Activated CD4-positive, alpha-beta T cell treated with anti-CD3 and anti-CD28 coated beads, Interleukin-2, amount 10 ng/mL, durations not matched to agents 7 days and 5 days (primary cell): ENCODE measurements at places on chromosomes 12 and 14. TPM values are rescaled to one million over a fixed set of nuclear protein-coding genes. Genes with fewer than 3 reads are reported as not detected.

PTPRB gene
- total RNA-seq, result not detected

- DNase-seq, result no peak
Measured at GRCh38 chr12:41310367-41310766, 122.2 kb downstream of the PDZRN4 start.

DNA sequence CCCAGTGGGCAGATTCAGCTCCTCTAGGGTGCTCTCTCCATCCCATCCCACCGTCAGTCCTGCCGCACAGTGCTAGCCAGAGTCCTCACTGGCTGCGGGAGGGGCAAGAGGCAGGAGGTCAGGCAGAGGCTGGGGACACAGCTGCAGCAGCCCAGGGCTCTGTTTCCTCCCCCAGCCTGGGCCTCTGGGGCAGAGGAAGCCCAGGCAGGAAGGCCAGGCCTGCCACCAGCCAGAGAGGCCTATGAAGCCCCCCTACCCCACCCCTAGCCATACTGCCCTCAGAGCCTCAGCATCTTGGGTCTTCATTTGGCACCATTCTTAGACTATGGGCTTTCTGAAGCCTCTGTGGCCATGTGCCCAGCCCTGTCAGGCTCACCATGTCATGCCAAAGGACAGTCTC is 3.4 kb downstream of the ACVRL1 start:
- DNase-seq, result no peak

GRCh38 chr14:74786796-74787315 is 23.7 kb downstream of the YLPM1 start:
- no peak for DNase-seq

DNA sequence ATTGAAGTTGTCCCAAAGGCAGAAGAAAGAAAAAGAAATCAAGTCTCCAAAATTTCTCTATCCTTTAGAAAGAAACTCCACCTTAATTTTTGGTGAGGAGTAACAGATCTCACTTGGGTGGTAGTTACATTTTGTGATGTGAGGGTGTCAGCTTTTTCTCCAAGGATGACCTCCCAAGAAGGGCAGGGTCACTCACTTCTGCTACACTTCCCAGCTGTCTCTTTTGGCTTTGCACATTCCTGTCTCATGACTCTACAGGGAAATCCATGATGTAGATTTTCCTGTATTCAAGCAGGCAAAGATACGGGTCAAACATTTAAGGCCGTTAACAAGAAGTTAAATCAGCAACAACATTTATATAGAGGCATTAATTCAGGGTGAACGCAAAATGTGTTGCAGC is 1016.4 kb downstream of the NRXN3 start:
- DNase-seq, result no peak
